ENCODE measurements at places on chromosomes 1 and 21.

GRCh38 chr21:42153746-42154145, 65.2 kb upstream of the ABCG1 start:
- no peak for DNase-seq

DNA sequence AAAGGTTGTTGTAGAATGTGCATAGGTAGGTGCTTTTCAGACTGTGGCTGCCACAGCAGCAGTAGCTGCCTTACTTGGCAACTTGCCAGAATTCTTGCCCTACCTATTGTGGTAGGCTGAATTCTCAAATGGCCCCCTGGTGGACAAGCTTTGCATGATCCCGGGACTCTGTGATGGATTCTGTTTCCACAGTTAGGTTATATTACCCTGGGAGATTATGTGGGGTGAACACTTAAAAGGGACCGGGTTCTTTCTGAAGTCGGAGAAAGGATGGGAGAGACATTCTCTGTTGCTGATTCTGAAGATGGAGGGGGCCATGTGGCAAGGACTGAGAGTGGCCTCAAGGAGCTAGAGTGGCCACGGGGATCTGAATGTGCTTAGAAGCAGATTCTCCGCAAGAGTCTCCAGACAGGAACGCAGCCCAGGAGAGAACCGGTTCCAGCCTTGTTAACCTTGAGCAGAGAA, 32.1 kb upstream of the KCNE1 start:
- DNase-seq, result no peak

DNA sequence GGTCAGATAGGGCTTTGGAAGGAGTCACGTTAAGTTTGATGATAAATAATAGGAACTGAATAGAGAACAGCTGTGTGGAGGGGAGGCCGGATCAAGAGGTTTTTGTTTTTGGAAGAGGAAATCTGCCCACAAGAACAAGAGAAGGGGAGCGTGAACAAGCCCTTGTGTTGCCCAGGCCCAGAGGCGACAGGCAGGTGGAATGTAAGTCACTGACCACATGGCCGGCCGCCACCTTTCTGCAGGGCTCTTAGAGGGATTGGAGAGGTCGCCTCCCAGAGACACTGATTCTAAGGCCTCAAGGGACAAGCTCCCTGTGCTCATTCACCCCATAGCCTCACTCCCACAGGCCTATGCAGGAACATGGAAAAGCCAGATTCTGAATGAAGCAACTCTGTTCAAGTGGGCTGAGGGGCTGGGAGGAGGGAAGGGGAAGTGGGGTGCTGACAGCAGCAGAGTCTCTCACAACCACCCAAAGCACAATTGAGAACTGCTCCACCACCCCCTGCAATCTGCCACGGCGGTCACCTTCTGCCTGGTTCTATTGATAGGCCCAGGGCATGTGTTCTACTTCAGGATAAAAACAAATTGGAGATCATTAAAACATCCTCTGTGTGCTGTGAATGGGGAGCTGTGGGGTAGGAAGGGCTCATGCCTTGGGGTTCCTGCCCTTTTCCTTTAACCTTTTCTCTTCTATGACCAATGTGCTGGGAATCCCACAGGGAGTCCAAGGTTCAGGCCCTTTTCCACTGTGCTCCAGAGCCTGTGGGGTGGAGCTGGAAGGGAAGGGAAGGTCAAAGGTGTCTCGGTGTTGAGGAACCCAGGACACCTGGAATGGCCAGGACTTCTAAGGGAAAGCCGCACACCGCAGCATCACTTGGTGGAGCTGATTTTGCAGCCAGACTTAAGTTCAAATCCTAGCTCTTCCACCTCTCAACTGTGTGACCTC, 63.3 kb upstream of the PARP1 start:
- DNase-seq, result no peak

- peak; percentile 56 for DNase-seq
Observed at GRCh38 chr1:223133824-223134435, 9.1 kb downstream of the TLR5 start.

- no peak for DNase-seq
Observed at GRCh38 chr1:71295350-71295749, 214.5 kb upstream of the ZRANB2 start.

GRCh38 chr1:17297991-17298390, 10.0 kb upstream of the PADI4 start:
- DNase-seq, result no peak

GRCh38 chr1:55245781-55246180, 30.6 kb upstream of the USP24 start:
- DNase-seq, result no peak

- DNase-seq, result no peak
Observed at GRCh38 chr1:172704001-172704400, 45.1 kb downstream of the FASLG start.

DNA sequence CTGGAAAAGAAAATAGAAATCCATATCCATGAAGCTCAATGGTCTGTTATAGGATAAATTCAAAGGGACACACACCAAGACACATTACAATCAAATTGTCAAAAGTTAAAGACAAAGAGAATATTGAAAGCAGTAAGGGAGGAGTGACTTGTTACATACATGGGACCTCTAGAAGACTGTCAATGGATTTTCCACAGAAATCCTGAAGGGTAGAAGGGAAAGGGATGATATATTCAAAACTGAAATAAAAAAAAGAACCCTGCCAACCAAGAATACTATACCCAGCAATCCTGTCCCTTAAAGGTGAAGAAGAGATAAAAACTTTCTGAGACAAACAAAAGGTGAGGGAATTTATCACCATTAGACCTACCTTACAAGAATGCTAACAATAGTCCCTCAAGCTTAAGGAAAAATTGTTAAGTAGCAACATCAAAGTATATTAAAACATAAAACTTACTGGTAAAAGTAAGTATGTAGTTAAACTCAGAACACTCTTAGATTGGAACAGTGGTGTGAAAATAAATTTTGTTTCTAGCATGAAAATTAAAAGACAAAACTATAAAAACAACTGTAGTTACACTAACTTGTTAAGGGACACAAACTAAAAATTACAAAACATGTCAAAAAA, 103.2 kb upstream of the APP start:
- DNase-seq, result no peak

DNA sequence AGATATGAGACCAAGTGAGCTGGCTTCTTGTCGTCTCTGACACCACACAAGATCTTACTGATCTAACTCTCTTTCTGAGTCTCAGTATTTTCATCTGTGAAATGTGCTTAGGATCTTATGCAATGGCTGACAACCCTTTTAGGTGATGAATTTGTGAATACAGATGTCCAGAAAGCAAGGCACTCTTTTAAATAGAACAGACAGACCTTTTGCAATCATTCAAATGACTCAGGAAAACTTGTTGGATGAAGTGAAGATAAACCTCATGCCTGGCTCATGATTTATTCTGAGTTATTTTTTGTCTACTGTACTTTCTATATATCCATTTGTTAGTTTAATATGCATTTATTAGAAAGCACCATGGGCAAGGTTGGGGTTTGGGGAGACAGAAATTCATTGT, 411.3 kb downstream of the PTPRU start:
- no peak for DNase-seq

GRCh38 chr1:226994586-226995364, 54.7 kb downstream of the COQ8A start:
- DNase-seq, result no peak

- DNase-seq, result no peak
Observed at GRCh38 chr21:41425954-41426675, at the start of gene MX1. TSS of gene MX1 (plus strand) at chr21:41426239. CDS start at chr21:41432071, 5,832 bp downstream.

GRCh38 chr1:205494115-205494514, 10.4 kb upstream of the CDK18 start:
- DNase-seq, result no peak

- DNase-seq, result no peak
Observed at GRCh38 chr1:45507195-45507594, 7.1 kb downstream of the MMACHC start.

DNA sequence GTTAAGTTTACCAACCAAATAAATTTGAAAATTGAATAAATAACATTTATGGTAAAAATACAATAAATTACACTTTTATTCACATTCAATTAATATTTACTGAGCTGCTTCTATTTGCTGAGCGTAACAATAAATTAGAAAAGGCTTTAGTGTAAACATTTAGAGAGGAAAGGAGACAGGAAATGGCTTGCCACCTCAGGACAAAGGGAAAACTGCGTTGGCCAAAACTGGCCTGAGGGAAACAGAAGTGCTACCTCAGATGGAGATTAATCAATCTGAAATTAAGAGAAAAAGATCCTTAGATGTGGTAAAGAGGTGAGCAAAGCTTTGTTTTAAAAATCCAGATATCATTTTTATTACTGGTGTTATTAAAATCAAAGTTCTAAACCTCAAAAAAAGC, 128.0 kb downstream of the SLC44A5 start:
- DNase-seq, result no peak

GRCh38 chr21:39489380-39489924, 37.7 kb downstream of the SH3BGR start:
- DNase-seq, result no peak

All from HS-5 (cell line).